ENCODE measurements at places on chromosomes 1 and 21.

GRCh38 chr1:199690496-199690895 lies 337.0 kb upstream of the NR5A2 start:
- H3K4me3 ChIP-seq: no peak overlapping the region
- no peaks in the 10 kb centered on the region for H3K36me3 ChIP-seq
- no peak overlapping the region for H3K27ac ChIP-seq

- H3K27ac ChIP-seq: no peak overlapping the region
- peaks cover 28% of the 10 kb centered on the region for H3K4me1 ChIP-seq
- no peak for DNase-seq
- H3K4me3 ChIP-seq: no peak overlapping the region
Measured at GRCh38 chr21:45303751-45304475, 16.2 kb upstream of the POFUT2 start.

- no peak overlapping the region for H3K4me3 ChIP-seq
- peaks cover 2% of the 10 kb centered on the region for H3K36me3 ChIP-seq
- DNase-seq: no peak
- peaks cover 12% of the 10 kb centered on the region for H3K4me1 ChIP-seq
- H3K27me3 ChIP-seq: no peaks in the 10 kb centered on the region
- no peak overlapping the region for H3K27ac ChIP-seq
Measured at GRCh38 chr1:197838836-197839235, 63.6 kb upstream of the DENND1B start.

GRCh38 chr1:145695821-145696629 lies 11.1 kb downstream of the PDZK1 start:
- H3K36me3 ChIP-seq: no peaks in the 10 kb centered on the region
- H3K4me1 ChIP-seq: peaks cover 1% of the 10 kb centered on the region
- no peak overlapping the region for H3K27ac ChIP-seq
- no peak overlapping the region for H3K4me3 ChIP-seq
- DNase-seq: no peak
- no peaks in the 10 kb centered on the region for H3K27me3 ChIP-seq

- H3K4me3 ChIP-seq: no peak overlapping the region
- peak; percentile 25 for DNase-seq
- peaks cover 73% of the 10 kb centered on the region for H3K27me3 ChIP-seq
- H3K4me1 ChIP-seq: no peaks in the 10 kb centered on the region
- no peak overlapping the region for H3K27ac ChIP-seq
Measured at GRCh38 chr1:29482991-29483390, 246.7 kb downstream of the PTPRU start.
